RWPE2 (cell line): ENCODE measurements at places on chromosomes 13 and 19.
A peak's percentile ranks its signal among the peaks of the same experiment; 100 is the strongest.

DNA sequence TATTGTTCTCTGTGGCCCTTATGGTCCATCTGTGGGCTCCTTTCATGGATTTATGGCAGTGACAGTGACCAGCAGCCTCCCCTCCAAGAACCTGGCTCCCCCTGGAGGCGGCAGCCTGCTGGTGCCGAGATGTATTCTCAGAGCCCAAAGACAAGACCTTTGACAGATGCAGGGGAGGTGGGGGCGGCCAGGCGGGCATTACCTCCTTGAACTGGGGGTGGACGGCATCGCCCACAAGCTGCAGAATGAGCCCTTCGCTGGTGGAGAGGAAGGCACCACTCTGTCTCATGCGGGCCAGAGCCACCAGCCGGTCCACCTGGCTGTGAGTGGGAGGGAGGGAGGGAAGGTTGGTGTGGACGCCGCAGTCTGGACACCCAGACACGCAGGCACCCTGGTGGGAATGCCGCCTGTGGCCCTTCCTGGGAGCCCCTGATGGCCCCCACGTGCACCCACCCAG lies 6.6 kb downstream of the ISOC2 start:
- H3K4me3 ChIP-seq: no peak overlapping the region
- no peak overlapping the region for H3K27ac ChIP-seq
- no peaks in the 10 kb centered on the region for H3K4me1 ChIP-seq
- H3K36me3 ChIP-seq: no peaks in the 10 kb centered on the region

GRCh38 chr19:47134545-47134944 lies 3.9 kb downstream of the SAE1 start:
- H3K27ac ChIP-seq: no peak overlapping the region
- H3K36me3 ChIP-seq: peaks cover 48% of the 10 kb centered on the region
- H3K4me1 ChIP-seq: peaks cover 10% of the 10 kb centered on the region
- DNase-seq: no peak
- no peaks in the 10 kb centered on the region for H3K27me3 ChIP-seq

- peak overlapping the region; percentile 68 for H3K27ac ChIP-seq
- no peaks in the 10 kb centered on the region for H3K36me3 ChIP-seq
- no peak for DNase-seq
- no peaks in the 10 kb centered on the region for H3K27me3 ChIP-seq
Measured at GRCh38 chr13:59755632-59756290, 408.0 kb downstream of the DIAPH3 start.

GRCh38 chr19:944171-944567 lies 18.3 kb downstream of the ARID3A start:
- H3K4me3 ChIP-seq: no peak overlapping the region
- DNase-seq: no peak
- H3K36me3 ChIP-seq: no peaks in the 10 kb centered on the region
- H3K27ac ChIP-seq: no peak overlapping the region
- no peaks in the 10 kb centered on the region for H3K27me3 ChIP-seq

GRCh38 chr13:30140973-30141372 lies 166.4 kb downstream of the KATNAL1 start:
- H3K4me3 ChIP-seq: no peak overlapping the region
- no peaks in the 10 kb centered on the region for H3K27me3 ChIP-seq
- peaks cover 14% of the 10 kb centered on the region for H3K4me1 ChIP-seq
- no peak for DNase-seq
- H3K27ac ChIP-seq: no peak overlapping the region
- no peaks in the 10 kb centered on the region for H3K36me3 ChIP-seq
